ENCODE measurements at places on chromosomes 3 and 15. TPM values are rescaled to one million over a fixed set of nuclear protein-coding genes. Genes with fewer than 3 reads are reported as not detected.

Gene SUCNR1
- 0.19 TPM for total RNA-seq

GRCh38 chr3:4687167-4687566 is 194.0 kb downstream of the ITPR1 start:
- DNase-seq = no peak
- peaks cover 8% of the 10 kb centered on the region for H3K4me1 ChIP-seq
- peak overlapping the region; percentile 33 for H3K27ac ChIP-seq
- no peaks in the 10 kb centered on the region for H3K27me3 ChIP-seq
- H3K36me3 ChIP-seq = peaks cover 100% of the 10 kb centered on the region

- no peak overlapping the region for H3K4me3 ChIP-seq
- H3K4me1 ChIP-seq = no peaks in the 10 kb centered on the region
- no peak overlapping the region for H3K27ac ChIP-seq
- DNase-seq = no peak
- H3K27me3 ChIP-seq = no peaks in the 10 kb centered on the region
- no peaks in the 10 kb centered on the region for H3K36me3 ChIP-seq
These were observed 287.2 kb downstream of the SHQ1 start for GRCh38 chr3:72560846-72561675.

GRCh38 chr3:30693470-30694120 is 87.2 kb downstream of the TGFBR2 start:
- H3K36me3 ChIP-seq = peaks cover 72% of the 10 kb centered on the region
- no peak for DNase-seq
- H3K4me1 ChIP-seq = peaks cover 78% of the 10 kb centered on the region
- H3K27ac ChIP-seq = peak overlapping the region; percentile 73
- no peaks in the 10 kb centered on the region for H3K27me3 ChIP-seq

GRCh38 chr3:151992326-151993041 is 119.0 kb downstream of the SUCNR1 start:
- H3K27me3 ChIP-seq = no peaks in the 10 kb centered on the region
- no peak overlapping the region for H3K4me3 ChIP-seq
- H3K36me3 ChIP-seq = no peaks in the 10 kb centered on the region
- no peaks in the 10 kb centered on the region for H3K4me1 ChIP-seq

DNA sequence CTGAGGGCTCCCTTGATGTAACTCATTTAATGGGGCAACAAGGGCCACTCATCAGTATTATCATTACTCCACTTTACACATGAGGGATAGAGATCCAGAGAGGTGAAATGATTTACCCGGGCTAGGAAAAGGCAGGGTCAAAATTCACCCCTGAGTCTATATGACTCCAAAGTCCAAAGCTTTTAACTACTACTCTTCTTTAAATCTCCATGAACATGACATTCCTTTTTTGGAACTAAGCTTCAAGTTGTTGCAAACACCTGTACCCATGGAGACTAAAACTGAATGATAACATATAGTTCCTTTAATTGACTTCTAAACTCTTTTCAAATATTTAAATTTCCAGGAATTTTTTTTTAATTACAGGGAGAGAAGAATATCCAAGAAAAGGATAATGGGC is 292.9 kb upstream of the GADL1 start:
- no peaks in the 10 kb centered on the region for H3K27me3 ChIP-seq
- no peak overlapping the region for H3K4me3 ChIP-seq
- no peaks in the 10 kb centered on the region for H3K4me1 ChIP-seq
- H3K36me3 ChIP-seq = no peaks in the 10 kb centered on the region

Gene TRIM42
- not detected for total RNA-seq

GRCh38 chr3:153973722-153974265 is 147.4 kb upstream of the ARHGEF26 start:
- H3K4me3 ChIP-seq = no peak overlapping the region
- no peaks in the 10 kb centered on the region for H3K36me3 ChIP-seq
- H3K27ac ChIP-seq = no peak overlapping the region

Gene GOLGA8S
- total RNA-seq = 0.13 TPM

Gene CHL1
- 46.5 TPM for total RNA-seq
